Stimulated activated CD4-positive, alpha-beta T cell treated with anti-CD3 and anti-CD28 coated beads, Interleukin-12 subunit alpha, Interleukin-12 subunit beta, amount 100 ng/mL, for 24 hours (primary cell): ENCODE measurements at places on chromosomes 3 and 15.

DNA sequence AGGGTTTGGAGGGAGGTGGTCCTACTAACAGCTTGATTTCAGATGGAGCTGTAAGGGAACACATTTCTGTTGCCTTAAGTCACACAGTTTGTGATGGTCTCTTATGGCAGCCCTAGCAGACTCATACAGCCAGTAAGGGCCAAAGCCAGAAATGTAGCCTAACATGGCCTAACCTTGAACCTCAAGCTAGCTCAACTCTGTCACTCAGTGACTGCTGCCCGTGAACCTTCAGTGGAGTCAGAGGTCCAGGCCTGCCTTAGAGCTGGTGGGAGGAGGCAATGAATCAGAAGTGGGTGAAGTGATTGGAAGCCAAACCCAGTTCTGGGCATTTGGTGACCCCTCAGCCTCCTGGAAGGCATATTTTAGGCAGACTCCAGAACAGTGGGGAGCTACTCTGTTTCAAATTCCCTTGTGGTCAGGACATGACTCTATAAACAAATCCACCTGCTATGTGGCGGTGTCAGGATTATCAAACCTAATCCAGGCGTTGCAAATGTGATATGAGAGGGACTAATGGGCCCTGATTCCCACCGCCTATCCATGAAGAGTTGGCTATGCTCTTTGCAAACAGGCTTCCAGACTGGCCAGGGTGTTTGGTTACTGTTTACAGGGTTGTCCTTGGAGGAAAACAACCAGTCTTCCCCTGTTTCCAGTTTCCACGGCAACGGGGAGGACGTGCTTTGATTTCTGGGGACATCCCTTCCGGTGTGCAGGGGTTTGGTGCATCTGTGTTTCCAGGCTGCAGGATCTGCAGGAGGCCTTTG, 105.9 kb upstream of the AGBL1 start:
- no peak for DNase-seq

- DNase-seq, result no peak
Measured at GRCh38 chr3:140494970-140495369, 182.9 kb upstream of the TRIM42 start.

DNA sequence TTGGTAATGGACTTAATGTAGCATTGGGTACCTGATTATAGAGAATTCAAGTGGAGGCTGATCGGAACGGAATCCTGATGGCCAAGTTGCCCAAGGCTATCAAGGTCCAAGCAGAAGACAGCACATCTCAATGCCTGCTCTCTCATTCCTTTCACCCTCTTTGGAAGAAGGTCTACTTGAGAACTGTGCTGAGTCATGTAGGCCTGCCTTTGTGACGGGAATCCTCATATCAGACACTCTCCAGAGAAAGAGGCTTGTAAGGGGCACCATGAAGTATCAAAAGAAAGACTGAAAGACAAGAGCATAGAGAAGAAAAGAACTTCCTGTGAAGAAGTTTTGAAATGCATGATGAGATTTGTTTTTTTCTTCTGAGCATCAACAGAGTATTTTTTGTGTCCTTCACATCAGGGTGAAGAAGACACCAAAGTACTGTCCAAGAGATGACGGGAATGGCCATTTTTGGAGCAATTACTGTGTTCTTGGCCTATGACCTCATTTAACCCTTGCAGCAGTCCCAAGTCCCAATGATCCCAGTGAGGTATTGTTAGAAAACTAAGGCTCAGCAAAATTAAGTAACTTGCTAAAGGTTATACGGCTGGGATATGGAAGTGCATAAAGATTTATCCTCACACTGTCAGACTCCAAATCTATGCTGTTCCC, 13.2 kb upstream of the LARP6 start:
- no peak for DNase-seq

DNA sequence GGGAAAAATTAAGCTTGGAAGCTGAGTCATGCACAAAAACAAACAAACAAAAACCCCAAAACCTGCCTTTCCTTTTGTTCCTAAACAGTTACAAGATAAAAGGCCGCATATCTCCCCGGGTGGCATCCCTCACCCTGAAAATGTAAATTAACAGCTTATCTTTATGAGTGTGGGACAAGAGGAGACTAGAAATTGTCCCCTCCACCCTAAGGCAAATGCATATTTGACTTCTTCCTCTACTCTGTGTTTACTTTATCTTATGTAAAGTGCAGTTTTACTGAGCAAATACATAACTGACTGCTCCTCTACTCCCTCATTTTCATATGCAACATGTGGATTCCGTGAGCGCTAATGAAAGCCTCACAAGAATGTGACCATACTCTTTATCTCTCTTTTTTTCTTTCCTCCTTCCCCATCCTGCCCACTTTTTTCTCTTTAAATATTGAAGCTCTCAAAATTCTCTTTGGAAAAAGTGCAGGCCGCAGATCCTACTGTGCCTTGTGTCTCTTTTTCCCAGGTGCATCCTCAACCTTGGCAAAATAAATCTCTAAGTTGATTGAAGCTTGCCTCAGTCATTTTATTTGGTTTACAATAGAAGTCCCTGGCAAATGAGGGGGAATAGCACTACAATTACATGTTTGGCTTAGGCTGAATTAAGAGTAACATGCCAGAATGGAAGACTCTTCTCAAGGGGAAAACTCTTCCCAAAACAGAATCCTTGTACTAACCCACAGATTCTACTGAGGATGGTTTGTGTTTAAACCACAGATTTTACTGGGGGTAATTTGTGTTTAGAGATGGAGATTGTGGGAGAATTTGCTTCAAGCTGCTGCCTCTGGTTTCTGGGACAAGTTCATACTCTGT, 72.7 kb upstream of the WDR72 start:
- no peak for DNase-seq

GRCh38 chr3:14587740-14588360, 47.7 kb upstream of the GRIP2 start:
- DNase-seq, result no peak

DNA sequence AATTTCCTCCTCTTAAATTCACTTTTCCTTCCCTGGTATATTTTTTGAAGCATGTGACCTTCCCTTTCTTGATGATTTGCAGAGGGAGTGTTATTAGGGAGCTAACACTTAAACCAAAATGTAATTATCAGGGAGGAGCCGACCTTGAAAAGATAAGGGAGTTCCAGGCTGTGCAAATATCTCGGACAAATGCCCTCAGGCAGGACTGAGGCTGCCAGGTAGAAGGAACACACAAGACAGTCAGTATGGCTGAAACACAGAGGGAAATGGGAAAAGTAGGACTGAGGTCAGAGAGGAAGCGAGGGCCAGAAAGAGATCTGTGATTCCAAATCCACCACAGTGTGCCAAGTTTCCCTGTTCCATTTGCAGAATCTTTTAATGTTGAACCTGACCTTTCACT, 221.0 kb downstream of the CNTN3 start:
- no peak for DNase-seq

- DNase-seq, result no peak
Measured at GRCh38 chr3:104594491-104594890, 772.2 kb upstream of the ALCAM start.

GRCh38 chr3:189337673-189338091, 165.9 kb downstream of the TPRG1 start:
- no peak for DNase-seq

GRCh38 chr3:11624704-11625375, 18.9 kb downstream of the VGLL4 start:
- no peak for DNase-seq

DNA sequence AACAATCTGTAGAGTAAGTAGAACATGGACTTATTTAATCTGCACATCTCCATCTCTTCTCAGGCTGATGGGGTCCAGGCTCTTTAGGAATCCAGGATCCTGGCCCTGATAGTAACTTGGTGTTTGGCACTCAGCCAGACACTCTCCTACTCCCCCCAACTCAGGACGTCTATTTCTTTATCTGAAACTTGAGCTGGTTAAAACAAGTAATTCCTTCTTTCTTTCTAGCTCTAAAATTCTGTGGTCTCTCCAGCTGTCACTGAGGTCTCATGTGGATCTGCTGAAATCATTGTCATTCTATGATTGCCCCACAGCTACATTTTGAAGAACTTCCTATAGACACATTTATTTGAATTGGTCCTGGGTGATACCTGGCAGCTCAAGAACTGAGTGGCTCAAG, 59.0 kb downstream of the TP63 start:
- no peak for DNase-seq

DNA sequence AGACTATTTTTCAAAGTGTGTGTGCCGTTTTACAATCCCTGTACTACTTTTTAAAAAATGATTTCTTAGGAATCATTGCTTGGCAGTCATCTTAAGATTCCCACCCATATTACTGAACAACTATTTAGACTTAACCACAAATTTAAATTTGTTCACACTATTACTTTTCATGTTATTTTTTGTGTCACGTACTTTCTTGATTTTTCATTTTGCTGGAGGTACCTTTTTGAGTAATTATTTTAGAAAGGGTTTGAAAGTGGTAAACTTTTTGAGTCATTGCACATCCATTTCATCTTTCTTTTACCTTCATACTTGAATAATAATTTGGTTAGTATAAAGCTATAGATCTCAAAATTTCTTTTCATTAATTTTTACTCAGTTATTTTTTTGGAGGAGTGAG, 16.9 kb downstream of the CMTM8 start:
- DNase-seq, result no peak

- no peak for DNase-seq
Measured at GRCh38 chr3:170751899-170752293, 118.1 kb downstream of the RPL22L1 start.

GRCh38 chr3:4290272-4290893, 12.8 kb upstream of the SETMAR start:
- DNase-seq, result no peak

GRCh38 chr15:69299943-69300588, 1.4 kb downstream of the PAQR5 start:
- DNase-seq, result no peak

GRCh38 chr3:171172070-171172469, 145.6 kb upstream of the SLC2A2 start:
- peak; percentile 17 for DNase-seq

DNA sequence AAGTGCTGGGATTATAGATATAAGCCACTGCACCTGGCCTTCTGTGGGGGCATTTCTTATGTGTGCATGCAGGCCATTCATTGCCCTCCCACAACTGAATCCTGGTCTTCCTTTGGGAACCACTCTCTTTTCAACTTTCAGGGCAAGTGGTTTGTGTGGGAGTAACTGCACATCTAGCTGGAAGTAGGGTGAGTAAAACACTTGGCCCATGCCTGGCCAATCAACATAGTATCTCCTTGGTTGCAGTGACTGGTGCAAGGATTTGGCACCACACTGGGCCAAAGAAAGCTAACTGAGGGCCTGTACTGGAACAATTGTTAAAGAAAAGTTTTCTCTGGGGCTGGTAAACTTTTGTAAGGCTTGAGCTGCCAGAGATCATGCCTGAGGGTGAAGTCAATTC, 189.2 kb upstream of the FEZF2 start:
- no peak for DNase-seq

DNA sequence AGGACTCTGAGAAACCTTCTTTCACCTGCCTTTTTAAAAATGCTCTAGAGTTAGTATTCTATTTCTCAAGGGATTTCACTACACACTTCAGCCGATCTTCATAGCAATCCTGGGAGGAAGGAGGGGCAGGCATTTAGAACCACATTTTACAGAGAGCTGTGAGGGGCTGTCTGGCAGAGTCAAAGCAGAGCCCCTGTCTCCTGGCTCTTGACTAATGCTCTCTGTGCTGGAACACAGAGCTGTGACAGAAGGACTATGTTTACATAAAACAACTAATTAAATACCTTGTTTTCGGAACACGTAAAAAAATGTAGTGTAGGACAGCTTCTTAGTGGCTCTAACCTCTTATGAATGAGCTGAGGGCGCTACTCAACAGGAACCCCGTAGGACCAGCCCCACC, 7.6 kb upstream of the SPTBN5 start:
- no peak for DNase-seq

GRCh38 chr3:71152892-71153265, 430.6 kb downstream of the FOXP1 start:
- DNase-seq, result no peak

GRCh38 chr3:38224357-38224756, 41.3 kb upstream of the SLC22A13 start:
- DNase-seq, result no peak

DNA sequence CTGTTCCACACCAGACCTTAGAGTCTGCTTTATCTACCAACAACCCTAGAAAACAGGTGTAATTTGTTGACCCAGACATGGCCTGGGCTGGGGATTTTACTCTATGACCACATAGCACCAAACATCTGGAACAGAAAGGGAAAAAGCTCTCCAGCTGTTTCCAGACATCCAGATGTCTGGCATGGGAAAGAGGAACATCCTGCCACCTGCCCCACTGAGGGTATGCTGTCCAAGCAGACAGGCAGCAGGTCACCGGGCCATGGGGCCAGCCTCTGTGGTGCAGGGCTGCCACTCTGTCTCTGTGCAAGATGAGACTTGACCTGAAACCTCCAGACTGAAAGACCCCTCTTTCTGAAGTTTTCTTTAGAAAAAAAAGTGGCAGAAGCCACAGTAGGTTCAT, 359.3 kb upstream of the ICE2 start:
- no peak for DNase-seq

GRCh38 chr15:67685008-67685599, 140.2 kb upstream of the SKOR1 start:
- no peak for DNase-seq

- no peak for DNase-seq
Measured at GRCh38 chr3:154795582-154795981, 284.5 kb upstream of the MME start.

- no peak for DNase-seq
Measured at GRCh38 chr3:136281966-136282520, 31.9 kb downstream of the PCCB start.

- no peak for DNase-seq
Measured at GRCh38 chr15:30962659-30963058, 28.8 kb downstream of the MTMR10 start.

GRCh38 chr3:2659896-2660295, 450.3 kb downstream of the IL5RA start:
- DNase-seq, result no peak

DNA sequence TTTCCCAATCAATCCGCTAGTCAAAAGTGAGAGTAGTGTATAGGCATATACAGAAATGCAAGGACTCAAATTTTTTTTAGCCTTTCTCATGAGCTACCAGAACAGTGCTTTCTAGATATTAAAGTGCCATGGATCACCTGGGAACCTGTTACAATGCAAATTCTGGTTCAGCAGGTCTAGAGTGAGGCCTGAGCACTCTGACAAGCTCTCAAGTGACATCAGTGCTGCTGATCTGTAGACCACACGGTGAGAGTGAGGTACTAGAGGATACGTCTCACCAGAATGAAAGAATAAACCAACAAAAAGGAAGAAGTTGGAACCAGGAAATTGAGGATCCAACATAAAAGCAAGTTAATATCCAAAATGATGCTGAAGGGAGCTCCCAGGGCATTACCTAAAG, 16.0 kb upstream of the PLA2G4D start:
- DNase-seq, result no peak

- DNase-seq, result peak; percentile 98
Measured at GRCh38 chr15:65028921-65029735, at the start of gene MTFMT. MTFMT (minus strand) TSS chr15:65029639; CDS start chr15:65029613, 26 bp downstream.
